ENCODE measurements at places on chromosomes 3 and 15.
A peak's percentile ranks its signal among the peaks of the same experiment; 100 is the strongest.

- DNase-seq: no peak
Observed at GRCh38 chr3:79030157-79030556, 737.6 kb downstream of the ROBO1 start.

DNA sequence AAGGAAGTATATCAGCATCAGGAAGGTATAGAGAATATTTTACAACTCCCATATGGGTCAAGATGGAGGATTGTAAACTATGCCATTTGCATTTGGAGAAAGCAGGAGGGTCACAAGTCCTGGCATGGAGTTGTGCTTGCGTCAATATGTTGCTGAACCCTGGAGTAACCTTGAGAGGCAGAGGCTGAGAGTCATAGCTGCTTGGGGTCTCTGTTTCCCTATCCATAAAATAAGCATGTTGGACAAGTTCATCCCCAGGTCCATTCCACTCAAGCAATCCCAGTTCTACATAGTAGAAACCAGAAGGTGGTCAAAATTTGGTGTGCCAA, 273.6 kb downstream of the MECOM start:
- DNase-seq: no peak

GRCh38 chr3:168952551-168952950, 711.0 kb downstream of the MECOM start:
- no peak for DNase-seq

DNA sequence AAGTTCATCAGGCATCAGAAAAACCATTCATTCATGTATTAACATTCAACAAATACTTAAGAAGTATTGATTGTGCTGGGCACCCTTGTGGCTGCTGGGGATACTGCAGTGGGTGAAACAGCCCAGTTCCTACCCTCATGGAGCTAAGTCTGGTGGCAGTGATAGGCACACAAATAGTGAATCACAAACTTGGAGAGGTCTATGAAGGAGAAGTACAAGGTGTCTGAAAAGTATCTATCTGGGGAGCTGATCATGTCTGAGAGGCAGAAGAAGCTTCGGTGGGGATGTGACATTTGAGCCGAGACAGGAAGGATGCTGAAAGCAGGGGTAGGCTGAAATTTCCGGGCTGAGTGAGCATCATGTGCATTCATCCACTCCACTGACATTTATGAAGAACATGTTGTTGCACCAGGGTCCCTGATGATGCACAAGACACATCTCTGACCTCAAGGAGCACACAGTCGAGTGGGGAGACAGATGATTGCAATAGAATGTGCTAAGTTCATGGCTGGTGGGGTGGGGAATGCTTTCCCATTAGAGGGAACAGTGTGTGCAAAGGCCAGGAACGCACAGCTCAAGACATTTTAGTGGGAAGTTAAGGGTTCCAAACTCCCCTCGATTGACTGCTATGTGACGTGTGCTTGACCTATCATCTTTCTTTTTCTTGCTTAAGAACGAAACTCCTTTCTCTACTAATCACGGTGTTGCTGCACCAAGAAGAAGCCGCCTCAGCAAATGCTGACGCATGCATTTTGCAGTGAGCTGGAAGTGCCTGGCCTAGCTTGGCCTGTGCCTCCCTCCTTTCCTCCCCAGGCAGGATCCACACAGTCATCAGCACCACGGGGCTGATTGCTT, 309.1 kb upstream of the ICE2 start:
- DNase-seq: peak; percentile 20

DNA sequence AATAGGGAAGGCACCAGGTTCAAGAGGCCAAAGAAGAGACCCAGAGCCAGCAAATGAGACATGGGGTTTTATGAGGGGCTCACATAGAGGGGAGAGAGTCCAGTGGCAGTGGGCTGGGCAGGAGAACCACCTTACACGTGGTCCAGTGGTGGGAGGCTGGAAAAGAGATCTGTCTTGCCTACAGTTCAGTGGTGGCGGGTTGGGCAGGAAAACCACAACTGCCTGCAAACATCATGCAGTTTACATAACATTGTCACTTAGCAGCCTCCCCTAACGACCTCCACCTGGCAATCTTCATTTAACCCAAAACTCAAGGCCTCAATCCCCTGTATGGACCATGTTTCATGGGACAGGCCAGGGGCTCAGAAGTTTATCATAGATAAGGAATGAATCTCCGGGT, 29.1 kb downstream of the CRYGS start:
- DNase-seq: no peak
